ENCODE measurements at places on chromosomes 4 and X.

- peak; percentile 26 for DNase-seq
These were observed 999 bp upstream of the CTBP1 start for GRCh38 chr4:1249731-1250526.

DNA sequence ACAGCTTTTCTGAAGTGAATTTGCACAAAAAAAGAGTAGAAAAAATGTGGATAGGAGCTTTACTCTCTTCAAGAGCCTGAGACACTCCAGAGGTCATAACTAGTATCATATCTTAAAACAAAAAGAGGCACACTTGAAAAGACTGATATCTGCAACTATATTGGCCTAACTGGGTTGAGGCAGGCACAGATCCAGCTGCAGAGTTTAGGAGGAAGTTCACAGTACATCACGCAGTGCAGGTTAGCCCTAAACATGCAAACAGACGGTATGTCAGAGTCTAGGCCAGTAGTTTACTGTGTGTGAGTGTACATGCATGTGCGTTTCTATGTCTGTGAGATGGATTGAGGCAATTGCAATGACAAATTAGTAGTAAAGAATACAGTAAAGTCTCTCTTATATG, 24.2 kb upstream of the CT47A1 start:
- no peak for DNase-seq

DNA sequence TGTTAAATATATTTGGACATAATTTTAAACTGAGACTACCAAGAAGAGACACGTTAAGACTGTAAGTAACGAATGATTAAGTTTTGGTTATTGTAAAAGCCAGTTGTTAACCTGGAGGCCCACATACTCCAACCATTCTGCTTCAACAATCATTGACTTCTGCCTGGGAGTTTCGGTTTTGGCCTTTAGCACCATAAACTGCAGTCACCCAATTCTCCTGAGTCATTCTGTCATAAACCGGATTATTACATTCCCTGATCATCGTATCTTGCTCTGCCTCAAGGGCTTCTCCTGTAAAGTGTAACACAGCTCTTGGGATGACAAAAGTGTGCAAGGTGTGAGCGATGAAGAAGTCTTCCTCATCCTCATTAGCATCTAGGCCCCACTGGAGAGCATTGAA, 46.9 kb upstream of the PABPC1L2A start:
- no peak for DNase-seq

GRCh38 chrX:106933538-106933961, 13.3 kb downstream of the CLDN2 start:
- DNase-seq = peak; percentile 66

- DNase-seq = no peak
These were observed 61.8 kb downstream of the ZNF732 start for GRCh38 chr4:243426-243825.

DNA sequence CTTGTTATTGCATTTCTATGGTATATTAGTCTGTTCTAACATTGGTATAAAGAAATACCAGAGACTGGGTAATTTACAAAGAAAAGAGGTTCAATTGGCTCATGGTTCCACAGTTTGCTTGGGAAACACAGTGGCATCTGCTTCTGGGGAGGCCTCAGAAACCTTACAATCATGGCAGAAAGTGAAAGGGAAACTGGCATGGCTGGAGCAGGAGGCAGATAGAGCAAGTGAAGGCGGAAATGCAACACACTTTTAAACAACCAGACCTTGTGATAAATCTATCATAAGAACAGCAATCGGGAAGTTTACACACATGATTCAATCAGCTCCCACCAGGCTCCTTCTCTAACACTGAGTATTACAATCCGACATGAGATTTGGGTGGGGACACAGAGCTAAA, 346.6 kb upstream of the GNPDA2 start:
- DNase-seq = no peak

DNA sequence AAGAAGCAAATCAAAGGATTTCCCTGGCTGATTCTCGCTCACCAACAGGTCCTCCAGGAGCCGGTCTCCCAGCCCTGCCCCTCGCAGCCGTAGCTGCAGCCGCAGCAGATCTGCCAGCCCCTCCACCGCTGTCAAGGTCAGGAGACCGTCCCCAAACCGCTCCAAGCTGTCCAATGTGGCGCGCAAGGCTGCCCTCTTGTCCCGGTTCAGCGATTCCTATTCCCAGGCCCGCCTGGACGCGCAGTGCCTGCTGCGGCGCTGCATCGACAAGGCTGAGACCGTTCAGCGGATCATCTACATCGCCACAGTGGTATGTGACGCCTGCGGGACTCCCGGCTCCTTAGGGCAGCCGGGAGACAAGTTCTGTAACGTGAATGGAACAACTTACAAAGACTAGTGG, 25.6 kb downstream of the SPATA18 start:
- DNase-seq = peak; percentile 72

GRCh38 chr4:137414802-137415201, 117.5 kb downstream of the PCDH18 start:
- DNase-seq = no peak

DNA sequence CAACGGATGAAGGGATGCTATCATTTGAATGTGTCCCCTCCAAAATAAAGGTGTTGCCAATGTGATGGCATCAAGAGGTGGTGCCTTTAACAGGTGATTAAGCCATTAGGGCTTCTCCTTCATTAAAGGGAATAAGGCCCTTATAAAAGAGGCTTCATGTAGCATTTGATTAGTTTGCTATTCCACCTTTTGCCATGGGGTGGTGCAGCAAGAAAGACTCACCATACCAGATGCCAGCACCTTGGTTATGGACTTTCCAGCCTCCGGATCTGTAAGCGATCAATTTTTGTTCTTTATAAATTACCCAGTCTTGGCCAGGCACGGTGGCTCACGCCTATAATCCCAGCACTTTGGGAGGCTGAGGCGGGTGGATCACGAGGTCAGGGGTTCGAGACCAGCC, 7.9 kb upstream of the SLC25A43 start:
- DNase-seq = no peak
